ENCODE measurements at places on chromosomes 3 and 15.

GRCh38 chr15:89912145-89912673, 543 bp downstream of the ARPIN start:
- DNase-seq = no peak

- no peak for DNase-seq
Observed at GRCh38 chr3:135837977-135838631, 127.4 kb upstream of the PPP2R3A start.

- no peak for DNase-seq
Observed at GRCh38 chr15:52021128-52021671, 2.2 kb downstream of the MAPK6 start.

- no peak for DNase-seq
Observed at GRCh38 chr15:101062063-101062462, 142.9 kb downstream of the LRRK1 start.

- no peak for DNase-seq
Observed at GRCh38 chr15:99536422-99537040, 29.3 kb upstream of the MEF2A start.

GRCh38 chr3:3573341-3573740, 225.9 kb upstream of the LRRN1 start:
- no peak for DNase-seq

GRCh38 chr3:14301558-14301957, 100.8 kb upstream of the SLC6A6 start:
- no peak for DNase-seq

GRCh38 chr15:25733856-25734679, 129.1 kb downstream of the ATP10A start:
- no peak for DNase-seq

GRCh38 chr3:63245726-63246241, 32.3 kb upstream of the SYNPR start:
- no peak for DNase-seq

DNA sequence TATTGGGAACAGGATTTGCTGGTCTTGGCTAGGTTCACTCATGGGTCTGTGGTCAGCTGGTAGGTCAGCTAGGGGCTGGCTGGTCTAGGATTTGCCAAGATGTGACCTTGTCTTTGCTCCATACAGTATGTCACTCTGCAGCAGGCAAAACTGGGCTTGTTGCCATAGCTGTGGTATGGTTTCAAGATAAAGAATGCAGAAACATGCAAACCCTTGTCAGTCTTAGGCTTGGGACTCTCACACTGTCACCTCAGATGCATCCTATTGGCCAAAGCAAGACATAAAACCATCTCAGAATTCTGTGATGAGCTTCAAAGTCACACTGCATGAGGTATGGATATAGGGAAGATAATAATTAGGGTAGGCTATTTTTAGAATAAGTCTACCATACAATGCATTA, 66.6 kb upstream of the TBC1D5 start:
- no peak for DNase-seq

DNA sequence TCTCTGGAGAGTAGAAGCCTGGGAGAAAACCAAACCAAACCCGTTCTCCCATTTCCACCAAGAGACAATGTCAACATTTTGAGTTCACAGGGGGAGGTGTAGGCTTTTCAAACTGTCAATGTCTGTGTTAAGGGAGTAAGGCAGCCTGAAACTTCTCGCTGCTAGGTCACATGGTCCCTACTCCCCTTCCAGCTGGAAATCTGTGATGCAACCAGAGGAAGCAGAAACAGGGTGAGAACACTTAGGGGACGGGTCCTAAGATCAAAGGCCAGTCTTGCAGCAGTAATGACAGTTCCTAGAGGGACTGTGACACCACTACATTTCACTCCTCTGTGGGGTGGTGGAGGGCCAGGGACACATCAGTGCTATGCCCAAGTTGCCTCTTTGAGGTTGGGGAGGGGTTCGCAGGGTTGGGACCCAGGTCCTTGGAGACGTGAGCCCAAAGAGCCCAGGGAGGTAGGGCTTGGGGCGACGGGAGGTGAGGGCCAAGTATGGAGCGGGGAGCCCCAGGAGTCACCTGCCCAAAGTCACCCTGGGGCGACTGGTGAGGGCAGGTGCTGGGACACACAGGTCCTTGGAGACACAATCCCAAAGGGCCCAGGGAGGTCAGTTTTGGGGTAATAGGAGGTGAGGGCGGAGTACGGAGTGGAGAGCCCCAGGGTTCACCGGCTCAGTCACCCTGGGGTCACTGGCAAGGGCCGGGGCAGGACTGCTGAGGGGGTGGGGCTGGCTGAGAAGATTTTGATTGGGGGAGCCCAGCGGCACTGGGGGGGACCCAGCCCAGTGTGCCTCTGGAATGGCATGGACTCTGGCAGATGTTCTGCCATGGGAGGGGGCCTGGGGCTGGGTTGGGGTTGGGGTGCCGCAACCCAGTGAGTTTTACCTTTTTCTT, 582 bp downstream of the GOLGA6L2 start:
- DNase-seq = no peak

DNA sequence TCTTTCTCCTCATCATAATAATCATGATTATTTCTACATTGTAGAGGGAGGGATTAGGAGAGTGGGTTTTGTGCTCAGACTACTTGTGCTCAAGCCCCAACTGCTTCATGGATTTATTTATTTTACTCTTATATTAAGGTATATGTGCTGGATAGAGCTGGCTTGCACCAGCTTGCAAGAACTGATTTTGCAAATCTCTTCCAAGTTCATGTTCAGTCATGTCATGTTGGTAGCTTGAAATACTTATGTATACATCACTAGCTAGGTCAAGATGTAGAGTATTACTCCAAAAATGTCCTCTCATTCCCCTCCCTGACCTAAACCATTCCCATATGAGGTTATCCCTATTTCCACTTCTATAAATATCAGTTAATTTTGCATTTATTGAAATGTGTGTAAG, 293.9 kb upstream of the RBMS3 start:
- DNase-seq = no peak

DNA sequence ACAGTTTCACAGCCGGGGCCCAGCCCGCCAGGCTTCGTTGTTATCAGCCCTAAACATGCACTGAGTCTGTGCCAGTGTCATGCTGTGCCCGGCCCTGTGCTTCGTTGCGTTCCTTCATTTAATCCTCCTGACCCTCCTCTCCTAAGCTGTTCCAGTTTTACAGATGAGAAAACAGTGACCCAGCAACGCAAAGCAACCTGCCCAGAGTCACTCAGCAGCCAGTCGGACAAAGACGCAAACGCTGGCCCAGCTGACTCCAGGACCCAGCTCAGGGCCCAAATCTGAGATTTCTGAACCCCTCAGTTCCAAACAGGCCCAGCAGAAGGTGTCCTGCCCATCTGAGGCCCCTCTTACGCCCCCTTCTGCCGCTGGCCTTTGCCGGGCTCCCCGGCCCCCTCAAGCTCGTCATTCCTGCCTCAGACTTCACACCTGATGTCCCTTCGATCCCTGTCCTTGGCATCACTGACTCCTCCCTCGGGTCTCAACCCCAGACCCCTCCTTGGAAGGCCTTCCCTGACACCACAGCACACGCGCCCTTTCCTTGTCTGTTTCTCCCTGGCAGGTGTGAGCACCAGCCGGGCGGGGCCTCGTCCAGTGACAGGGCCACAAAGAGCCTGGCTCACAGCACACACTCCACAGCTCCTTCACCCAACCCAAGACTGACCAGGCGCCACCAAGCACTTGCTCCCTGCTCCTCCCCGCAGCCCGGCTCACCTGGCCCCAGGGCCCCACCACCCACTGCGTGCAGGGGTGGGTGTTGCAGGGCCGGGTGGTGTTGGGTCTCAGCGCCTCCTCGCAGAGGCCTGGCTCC, 48.1 kb downstream of the ADAMTS7 start:
- DNase-seq = no peak

- DNase-seq = no peak
Observed at GRCh38 chr3:121152573-121152972, 244.6 kb downstream of the STXBP5L start.

GRCh38 chr3:159892801-159893200, 95.8 kb upstream of the IL12A start:
- no peak for DNase-seq

GRCh38 chr15:88609344-88610090, 11.6 kb upstream of the AEN start:
- DNase-seq = no peak

DNA sequence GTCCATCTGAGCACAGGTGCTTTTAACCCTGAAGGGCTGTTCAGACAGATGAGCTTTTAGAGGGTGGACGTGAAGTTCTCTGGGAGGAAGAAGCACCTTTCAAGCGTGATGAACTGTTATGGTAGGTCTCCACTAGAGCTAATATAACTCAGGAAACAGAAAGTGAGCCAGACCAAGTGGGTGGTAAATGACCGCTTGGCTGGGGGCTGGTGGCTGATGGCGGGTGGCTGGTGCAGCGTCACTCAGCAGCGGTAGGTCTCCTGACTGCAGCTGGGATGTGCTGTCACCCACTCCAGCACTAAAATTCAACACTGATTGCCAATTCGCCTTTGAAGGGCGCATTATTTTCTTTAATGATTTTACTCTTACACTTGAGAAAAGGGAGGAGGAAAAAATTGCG, 31.2 kb upstream of the LACTB start:
- DNase-seq = no peak

GRCh38 chr15:39192351-39192750, 388.5 kb upstream of the THBS1 start:
- no peak for DNase-seq

GRCh38 chr3:35215525-35216500, 423.5 kb upstream of the ARPP21 start:
- DNase-seq = no peak

DNA sequence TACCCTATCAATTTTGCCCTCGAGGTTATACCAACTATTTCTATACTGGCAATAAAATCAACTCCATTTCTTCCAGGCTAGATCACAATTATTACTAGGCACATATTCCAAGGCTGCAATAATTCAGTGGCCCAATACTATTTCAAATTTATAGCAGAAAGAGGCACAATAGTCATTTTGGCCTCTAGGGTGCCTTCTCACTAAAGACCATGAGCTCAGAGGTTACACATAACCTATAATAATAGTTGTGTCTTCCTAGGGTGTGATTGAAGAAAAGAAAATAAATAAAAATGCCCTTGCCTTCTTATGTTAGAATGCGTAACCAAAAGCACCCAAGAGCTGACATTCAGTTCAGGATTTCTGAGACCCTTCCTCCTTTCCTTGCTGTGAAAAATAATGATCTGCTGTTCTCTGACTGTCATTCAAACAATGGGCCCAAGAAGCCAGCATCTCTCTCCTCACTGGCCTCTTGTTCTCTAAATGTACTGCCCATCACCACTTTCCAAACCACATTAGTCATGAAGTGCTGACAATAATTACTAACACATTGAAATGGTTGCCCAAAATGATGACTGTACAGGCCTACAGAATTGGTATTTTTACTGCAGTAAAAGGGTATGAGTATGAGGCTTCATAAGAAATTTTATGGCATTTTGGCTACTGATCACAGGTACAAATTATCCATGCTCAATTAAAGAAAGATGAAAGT, 244.8 kb downstream of the LRRN1 start:
- DNase-seq = no peak

GRCh38 chr3:143658861-143659260, 189.4 kb downstream of the SLC9A9 start:
- DNase-seq = no peak

- DNase-seq = no peak
Observed at GRCh38 chr3:188468196-188468595, 314.2 kb downstream of the LPP start.

- no peak for DNase-seq
Observed at GRCh38 chr15:69469467-69470201, 17.0 kb downstream of the RPLP1 start.

GRCh38 chr15:53354874-53355273, 404.6 kb downstream of the WDR72 start:
- no peak for DNase-seq

- no peak for DNase-seq
Observed at GRCh38 chr3:127073941-127074820, 91.3 kb downstream of the PLXNA1 start.

DNA sequence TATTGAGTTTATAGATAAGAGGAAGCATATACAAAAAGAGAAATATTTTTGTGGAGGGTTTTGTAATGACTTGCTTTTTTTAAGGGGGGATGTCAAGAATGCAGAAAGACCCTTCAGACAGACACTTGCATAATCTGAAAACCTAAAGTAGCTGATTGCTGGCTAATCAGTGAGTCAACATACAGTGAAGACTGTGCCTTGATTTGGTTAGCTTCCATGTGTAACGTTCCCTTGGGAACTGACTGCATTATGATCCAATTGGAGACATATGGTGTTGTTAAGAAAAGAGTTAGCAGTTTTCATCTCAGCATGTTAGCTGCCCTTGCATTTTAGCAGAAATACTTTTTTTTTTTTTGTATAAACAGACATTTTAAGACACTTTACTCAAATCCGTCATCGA, 483.2 kb downstream of the RBMS3 start:
- no peak for DNase-seq

DNA sequence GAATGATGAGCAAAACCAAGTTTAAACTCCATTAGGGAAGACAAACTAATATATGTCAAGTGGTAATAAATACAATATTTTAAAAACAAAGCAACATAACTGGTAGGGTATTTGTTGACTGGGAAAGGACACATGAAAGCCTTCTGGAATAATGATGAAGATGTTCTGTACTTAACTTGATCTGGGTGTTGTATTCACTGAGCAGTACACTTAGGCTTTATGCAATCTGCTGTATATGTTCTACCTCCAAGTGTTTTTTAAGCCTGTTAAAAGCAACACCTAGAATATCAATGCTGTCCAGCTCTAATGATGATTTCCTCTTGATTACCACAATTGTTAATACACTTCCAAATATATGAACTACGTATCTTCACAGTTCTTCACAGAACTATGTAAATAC, 46.6 kb downstream of the GSK3B start:
- DNase-seq = no peak

DNA sequence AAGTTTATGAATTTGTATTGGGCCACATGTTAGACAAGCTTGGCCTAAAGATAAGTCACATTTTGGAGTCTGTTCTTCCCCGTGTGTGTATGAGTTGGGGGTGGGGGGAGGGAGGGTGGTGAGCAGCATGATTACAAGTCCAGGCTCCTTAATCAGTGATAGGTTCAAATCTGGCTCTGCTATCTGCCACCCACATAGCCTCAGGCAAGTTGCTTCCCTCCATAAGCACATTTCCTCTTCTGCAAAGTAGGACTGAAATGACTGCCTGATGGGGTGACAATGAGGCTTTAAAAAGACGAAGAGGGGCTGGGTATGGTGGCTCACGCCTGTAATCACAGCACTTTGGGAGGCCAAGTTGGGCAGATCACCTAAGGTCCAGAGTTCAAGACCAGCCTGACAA, 1.1 kb upstream of the SPATA12 start:
- DNase-seq = no peak

GRCh38 chr15:65918357-65918920, 49.1 kb downstream of the RAB11A start:
- DNase-seq = no peak

DNA sequence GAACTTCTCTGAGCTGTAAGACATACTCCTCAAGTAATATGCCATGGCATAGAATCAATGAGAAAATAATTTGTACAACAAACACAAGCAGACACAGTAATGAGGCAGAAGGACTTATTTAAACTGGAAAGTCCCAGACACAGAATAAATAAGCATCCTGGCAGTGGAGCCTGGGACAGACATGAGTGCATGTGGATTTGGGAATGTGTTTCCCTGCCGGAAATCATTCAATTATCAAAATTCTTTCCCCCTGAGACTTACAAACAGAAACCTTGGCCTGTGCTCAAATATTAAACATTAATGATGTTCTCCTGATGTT, 520.1 kb downstream of the ROBO1 start:
- DNase-seq = no peak

- DNase-seq = no peak
Observed at GRCh38 chr15:33445984-33446383, 135.2 kb downstream of the RYR3 start.

GRCh38 chr15:69359722-69360121, 54.4 kb upstream of the KIF23 start:
- no peak for DNase-seq

Measured in activated CD4-positive, alpha-beta T cell treated with anti-CD3 and anti-CD28 coated beads, Interleukin-2, amount 50 U/mL, for 24 hours (primary cell).